Spleen (tissue), 13 donors: ENCODE measurements at places on chromosomes 7 and 10. TPM values are rescaled to one million over a fixed set of nuclear protein-coding genes. Genes with fewer than 3 reads are reported as not detected.
A peak's percentile ranks its signal among the peaks of the same experiment; 100 is the strongest.

DNA sequence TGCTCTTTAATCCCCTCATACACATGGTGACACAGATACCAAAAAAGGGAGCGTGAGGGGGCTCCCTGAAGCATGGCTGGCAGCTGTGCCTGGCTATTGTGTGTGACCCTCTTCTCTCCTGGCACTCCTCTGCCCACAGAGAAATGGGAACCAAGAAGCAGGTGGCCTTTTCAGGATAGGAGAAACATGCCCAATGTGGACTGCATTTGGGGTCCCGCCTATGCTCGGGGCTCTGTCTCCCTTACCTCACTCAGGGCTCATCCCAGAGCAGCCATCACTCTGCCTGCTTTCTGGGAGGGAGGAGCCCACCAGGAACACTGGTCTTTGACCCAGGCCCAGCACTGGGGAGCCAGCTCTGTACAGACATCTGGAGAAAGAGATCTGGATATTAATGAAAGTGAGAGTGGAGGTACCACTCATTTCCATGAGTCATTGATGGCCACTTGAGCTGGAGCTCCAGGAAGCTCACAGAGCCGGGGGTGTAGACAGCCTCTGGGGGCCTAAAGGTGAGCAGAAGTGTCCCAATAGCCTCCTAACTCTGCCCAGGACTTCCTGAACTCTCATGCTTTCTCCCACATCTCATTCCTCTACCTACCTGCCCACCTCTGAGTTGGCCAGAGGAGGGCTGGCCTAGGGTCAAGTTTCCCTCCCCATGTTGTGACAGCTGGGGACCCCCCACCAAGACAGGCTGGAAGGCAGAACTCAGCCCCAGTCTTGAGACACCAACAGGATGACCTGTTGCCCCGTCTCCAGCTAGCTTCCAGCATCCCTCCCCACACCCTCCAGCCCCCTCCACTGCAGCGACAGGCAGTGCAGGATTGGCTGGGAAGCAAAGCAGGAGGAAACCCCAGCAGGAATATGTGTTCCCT is 42.6 kb downstream of the DRGX start:
- no peak for DNase-seq

The FRMD4A gene
- total RNA-seq, result 94.4 TPM

- no peak for DNase-seq
Observed at GRCh38 chr10:123136221-123136805, 543 bp downstream of the HMX3 start.

The PRR15 gene
- total RNA-seq, result not detected

- no peak for DNase-seq
Observed at GRCh38 chr10:71244431-71245419, 32.4 kb downstream of the UNC5B start.

DNA sequence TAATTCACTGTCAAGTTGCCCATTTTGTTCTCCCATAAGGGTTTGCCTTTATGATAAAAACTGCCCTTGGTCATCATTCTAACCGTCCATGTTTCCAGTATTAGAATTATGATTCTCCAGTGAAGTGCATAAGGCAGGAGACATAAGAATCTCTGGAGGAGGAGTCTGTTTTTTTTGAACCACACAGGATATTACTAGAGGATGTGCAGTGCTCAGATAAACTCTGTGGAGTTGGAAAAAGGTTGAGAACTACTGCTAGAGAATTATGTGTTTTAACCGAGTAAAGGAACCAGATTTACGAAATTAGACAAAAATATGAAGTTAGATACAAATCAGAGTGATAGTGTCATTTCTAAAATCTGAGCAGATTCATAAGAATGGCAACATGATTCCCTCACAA is 40.5 kb downstream of the MDFIC start:
- DNase-seq, result no peak

GRCh38 chr10:96407560-96408069 is 48.8 kb upstream of the OPALIN start:
- no peak for DNase-seq

- peak; percentile 22 for DNase-seq
Observed at GRCh38 chr7:30709549-30709948, 27.3 kb upstream of the CRHR2 start.

The GIMAP1 gene
- 48.1 TPM for total RNA-seq

- DNase-seq, result no peak
Observed at GRCh38 chr10:93398528-93398927, 83.6 kb downstream of the MYOF start.

DNA sequence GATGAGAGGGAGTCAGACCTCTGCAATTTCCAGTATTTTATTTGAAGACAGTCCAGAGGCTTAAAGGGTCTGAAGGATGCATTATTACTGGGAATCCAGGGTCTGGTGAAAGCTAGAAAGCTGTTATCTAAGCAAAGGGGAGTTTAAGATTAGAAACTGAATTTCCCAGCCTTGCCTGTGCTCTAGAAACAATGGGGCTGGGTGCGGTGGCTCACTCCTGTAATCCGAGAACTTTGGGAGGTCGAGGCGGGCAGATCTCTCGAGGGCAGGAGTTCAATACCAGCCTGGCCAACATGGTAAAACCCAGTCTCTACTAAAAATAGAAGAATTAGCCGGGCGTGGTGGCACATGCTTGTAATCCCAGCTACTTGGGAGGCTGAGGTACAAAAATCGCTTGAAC is 71.5 kb upstream of the ANLN start:
- no peak for DNase-seq

The SMNDC1 gene
- total RNA-seq, result 34.2 TPM
